ENCODE measurements at places on chromosomes 2 and 18.

DNA sequence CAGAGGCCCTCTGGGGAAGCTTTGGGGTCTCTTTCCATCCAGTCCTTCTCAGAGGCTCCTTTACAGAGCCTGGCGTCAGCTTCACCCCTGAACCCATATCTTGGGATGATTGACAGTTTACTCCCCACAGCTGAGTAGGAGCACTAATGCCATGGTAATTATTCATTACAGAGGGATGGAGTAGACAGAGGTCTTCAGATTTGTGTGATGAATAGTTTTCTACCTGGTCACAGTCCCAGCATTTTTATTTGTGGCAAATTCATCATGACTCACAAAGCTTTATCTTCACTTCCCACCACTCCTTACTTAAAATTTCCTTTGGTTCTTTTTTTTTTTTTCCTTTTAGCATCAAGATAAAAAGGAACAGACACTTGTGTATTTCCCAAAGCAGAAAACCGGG, 104.2 kb downstream of the CCDC85A start:
- no peak for DNase-seq

DNA sequence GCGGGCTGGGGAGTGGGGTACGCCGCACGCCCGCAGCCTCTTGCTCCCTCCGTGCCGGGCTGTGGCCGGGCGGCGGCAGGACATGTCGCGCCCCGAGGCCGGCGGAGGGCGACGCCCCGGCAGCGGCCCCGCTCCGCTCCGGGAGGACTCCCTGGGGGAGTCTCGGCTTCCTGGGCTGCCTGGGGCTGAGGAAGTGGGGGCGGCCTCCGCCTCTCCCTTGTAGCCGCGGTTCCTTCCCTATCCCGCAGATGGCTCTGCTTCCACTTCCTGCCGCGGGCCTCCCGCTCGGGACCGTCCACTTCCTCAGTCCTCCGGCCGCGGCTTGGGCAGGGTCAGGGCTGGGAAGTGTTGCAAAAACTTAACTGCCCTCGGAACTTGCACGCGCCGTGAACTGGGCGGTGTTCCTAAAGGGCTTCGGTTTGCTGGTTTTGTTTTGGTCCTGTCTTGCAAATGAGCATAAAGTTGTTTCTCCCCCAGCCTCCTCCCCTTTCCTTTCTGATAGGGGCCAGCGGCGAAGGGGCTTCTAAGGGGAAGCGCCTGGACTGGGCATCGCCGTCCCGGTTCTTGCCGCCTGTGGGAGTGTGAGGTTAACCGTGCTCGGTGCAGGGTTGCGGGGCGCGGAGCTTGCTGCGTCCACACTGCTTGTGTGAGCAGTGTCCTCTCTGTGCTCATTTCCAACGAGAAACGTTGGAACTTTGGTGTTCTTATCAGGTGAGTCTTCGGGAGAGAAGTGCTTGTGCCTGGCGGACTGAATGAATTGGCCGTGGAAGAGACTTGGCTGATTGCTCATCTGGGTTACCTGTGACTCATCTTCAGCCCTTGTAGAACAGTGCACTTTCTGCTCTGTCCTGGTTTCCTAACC, 600 bp downstream of the RALB start:
- DNase-seq: peak; percentile 45

DNA sequence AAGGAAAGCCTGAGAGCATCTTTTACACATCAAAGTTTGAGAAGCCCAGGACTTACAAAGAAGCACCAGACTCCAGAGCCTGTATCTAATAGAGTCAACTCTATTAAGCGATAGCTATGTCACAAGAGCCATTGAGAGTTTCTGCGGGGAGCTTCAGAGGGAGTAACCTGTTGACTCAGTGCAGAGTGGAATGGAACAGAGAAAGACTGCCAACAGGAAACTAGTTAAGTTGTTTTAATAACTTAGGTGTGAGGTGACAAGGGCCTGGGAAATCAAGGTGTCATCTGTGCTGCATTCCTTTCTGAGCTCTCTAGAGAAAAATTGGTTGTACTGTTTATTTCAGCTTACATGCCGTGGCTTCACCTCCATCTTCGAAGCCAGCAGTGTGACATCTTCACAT, 513.8 kb upstream of the POU3F3 start:
- DNase-seq: no peak

- no peak for DNase-seq
These were observed 65.4 kb downstream of the SATB2 start for GRCh38 chr2:199392363-199392762.
